ENCODE measurements at places on chromosomes 6 and 20.
A peak's percentile ranks its signal among the peaks of the same experiment; 100 is the strongest.

- no peak for DNase-seq
Observed at GRCh38 chr20:13671916-13672378, 33.2 kb upstream of the TASP1 start.

- no peak for DNase-seq
Observed at GRCh38 chr20:52470561-52470960, 279.0 kb upstream of the ZFP64 start.

GRCh38 chr20:34575271-34575670 is 16.8 kb downstream of the MAP1LC3A start:
- no peak for DNase-seq

DNA sequence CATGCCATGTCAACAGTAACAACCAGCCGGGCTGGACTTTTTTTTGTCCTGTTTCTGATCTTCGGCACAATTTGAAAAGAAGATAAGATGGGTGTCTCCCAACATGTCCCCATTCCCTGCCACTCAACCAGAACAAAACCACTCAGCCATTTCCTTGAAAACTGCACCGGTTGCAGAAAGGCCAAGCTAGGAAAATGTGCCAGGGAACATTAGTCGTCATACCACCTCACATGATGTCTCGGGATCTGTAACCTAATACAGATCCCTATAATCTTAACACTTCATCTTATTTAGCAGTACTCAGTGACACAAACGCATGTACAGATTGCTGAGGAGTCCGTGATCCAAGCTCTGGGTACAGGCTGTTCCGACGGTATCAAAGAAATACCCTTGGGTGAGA is 46.5 kb downstream of the ALDH8A1 start:
- no peak for DNase-seq

- peak; percentile 46 for DNase-seq
Observed at GRCh38 chr6:27791182-27791943, 120.8 kb downstream of the OR2B2 start.

GRCh38 chr6:14468647-14469321 is 351.2 kb downstream of the CD83 start:
- no peak for DNase-seq

DNA sequence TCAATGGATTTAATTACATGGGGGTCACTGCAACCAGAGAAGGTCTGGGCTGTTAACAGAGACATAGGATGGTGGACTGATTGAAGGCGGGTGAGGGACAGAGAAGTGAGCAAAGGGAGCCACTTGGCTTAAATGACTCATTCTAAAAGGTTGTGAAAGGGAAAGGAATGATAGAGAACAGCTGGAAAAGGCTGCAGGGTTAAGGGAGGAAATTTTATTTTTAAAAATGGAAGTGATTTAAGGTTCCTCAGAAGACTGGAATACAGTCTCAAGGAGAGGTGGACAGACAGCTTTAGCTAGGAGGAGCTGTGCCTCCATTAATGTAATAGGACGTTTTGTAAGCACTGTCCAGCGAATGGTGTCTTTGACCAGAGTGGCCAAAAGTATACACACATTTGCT is 46.7 kb downstream of the RGS17 start:
- DNase-seq: no peak

- no peak for DNase-seq
Observed at GRCh38 chr6:34697544-34697836, 923 bp upstream of the ILRUN start.

DNA sequence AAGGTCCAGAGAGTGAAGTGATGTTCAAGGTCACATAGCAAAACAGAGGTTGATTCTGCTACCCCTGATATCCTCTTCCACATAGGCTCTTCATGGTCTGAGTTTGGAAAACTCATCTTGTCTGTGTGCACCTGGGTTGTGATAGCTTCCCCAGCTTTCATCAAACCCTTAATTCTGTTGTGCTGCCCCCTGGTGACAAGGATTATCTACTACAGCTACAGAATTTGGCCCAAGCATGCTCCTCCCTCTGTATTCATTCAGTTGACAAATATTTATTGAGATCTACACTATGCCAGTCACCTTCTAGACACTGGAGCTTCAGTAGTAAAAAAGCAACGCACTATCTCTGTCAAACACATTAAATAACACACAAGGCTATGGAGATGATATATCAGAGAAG is 50.4 kb downstream of the SMPDL3A start:
- DNase-seq: peak; percentile 42

DNA sequence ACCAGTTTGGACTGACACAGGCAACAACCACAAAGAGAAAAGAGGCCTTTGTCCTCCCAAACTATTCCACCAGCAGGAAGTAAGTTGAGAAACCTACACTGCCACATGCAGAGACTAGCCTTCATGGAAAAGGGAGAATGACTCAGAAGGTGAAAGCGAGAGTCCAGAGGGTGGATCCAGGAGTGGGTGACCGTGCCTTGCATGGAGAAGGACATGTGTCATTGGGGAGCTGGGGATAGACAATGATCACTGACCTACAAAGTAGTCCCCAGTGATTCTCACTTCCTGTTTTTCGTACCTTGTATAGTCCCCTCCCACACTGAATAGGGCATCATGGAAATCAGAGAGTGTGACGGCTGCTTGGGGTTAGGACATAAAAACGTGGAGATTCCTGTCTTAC is 91.9 kb downstream of the MYLK4 start:
- no peak for DNase-seq
